ENCODE measurements at places on chromosomes 7 and 10.

- DNase-seq = no peak
Measured at GRCh38 chr10:119443441-119443840, 99.1 kb downstream of the RGS10 start.

GRCh38 chr10:100043344-100043743 lies 33.6 kb upstream of the DNMBP start:
- no peak for DNase-seq

DNA sequence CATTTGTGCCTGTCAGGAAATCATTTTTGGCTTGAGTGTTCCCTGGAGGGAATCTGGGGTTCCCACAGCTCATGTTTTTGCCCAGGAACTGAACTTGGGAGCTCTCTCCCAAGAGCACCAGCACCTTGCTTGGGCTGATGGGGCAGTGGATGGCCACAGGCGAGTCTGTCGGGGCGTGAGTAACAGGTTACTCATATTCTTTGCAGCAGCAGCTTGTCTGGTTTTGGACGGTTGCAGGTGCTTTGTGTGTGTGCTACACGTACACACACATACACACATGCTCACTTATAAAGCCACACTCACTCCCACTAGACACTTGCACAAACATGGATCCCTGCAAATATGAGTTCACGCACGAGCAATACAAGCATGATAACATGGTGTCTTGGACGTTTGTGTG lies 2.9 kb upstream of the PALD1 start:
- no peak for DNase-seq

- no peak for DNase-seq
Measured at GRCh38 chr10:29471544-29471859, 163.3 kb downstream of the SVIL start.

- DNase-seq = no peak
Measured at GRCh38 chr10:125056161-125057132, 103.9 kb downstream of the CTBP2 start.

DNA sequence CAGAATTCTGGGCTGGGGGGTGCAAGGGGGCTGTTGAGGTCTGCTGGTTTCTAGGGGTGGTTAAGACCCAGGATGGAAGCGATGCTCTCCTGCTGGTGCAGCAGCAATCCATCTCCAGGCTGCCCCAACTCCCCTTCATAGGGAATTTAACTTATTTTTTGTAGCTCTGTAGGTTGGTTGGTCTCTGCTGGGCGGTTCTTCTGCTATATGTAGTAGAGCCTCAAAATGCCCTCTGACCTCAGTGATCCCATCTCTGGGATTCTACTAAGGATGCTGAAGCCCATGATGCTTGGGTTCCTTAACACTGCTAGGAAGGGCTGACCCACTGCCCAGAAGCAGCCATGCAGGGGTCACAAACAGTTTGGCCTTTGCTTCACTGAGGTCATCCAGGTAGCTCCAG lies 49.2 kb downstream of the LRRC20 start:
- no peak for DNase-seq

- DNase-seq = peak; percentile 23
Measured at GRCh38 chr10:77832238-77832637, 94.3 kb downstream of the DLG5 start.

- peak; percentile 39 for DNase-seq
Measured at GRCh38 chr7:37083311-37084096, 359.2 kb upstream of the AOAH start.

GRCh38 chr7:133052826-133053225 lies 29.1 kb downstream of the CHCHD3 start:
- no peak for DNase-seq

DNA sequence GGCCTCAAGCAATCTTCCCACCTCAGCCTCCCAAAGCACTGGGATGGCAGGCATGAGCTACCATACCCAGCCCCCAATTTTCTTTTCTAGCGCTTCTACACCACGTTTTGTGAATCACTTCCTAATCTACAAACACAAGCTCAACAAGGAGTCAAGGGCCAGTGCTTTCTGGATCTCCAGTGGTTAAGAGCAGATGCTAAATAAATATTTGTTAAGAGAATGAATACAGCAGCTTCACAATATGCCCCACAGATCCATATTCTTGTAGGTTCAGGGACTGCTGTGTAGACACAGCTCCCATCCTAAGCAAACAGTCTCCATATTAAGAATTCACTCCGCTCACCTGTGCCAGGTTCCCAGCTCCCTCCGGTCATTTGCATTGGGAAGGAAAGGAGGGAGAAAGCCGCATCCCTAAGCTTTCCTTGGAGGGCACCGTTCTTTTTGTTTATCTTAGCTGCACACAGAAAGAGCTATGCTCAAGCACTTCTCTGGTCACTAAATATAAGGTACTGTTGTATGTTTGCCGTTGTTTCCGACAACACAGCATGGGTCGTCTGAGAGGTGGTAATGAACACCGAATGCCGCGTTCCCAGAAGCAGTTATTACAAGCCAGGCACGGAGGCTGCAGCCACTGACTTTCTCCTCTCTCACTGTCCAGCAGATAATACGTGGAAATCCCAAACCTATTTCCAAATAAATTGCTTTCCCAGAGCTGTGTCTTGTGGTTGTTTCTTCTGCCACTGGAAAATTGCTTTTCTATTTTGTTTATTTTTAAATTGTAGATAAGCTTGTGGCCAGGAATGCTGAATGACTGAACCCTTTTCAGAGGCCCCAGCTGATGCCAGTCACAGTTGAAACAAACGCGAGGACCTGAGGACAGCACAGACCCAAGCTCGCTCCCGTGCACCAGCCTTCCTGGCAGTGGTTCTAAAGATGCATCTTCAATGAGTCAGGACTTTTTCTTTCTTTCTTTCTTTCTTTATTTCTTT lies 217.1 kb downstream of the PRPF18 start:
- DNase-seq = no peak

DNA sequence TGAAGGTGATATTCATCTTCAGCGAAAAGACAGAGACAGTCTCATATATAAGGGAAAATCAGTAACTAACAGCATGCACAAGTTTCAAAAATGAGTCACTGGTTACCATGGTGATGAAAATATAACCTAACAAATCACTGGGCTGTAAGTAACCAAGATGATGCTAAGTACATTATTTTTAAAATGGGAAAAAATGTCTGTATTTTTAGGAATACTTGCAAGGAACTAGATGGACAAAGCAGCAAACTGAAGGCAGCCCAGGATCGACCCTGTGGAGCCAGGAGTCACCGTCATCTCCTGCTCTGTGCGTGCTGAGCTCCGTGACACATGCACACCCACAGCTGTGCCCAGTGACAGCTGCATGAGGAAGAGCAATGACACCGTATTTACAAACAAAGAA lies 137.3 kb downstream of the ELMO1 start:
- no peak for DNase-seq

GRCh38 chr7:140767418-140767817 lies 70.9 kb downstream of the NDUFB2 start:
- DNase-seq = no peak

DNA sequence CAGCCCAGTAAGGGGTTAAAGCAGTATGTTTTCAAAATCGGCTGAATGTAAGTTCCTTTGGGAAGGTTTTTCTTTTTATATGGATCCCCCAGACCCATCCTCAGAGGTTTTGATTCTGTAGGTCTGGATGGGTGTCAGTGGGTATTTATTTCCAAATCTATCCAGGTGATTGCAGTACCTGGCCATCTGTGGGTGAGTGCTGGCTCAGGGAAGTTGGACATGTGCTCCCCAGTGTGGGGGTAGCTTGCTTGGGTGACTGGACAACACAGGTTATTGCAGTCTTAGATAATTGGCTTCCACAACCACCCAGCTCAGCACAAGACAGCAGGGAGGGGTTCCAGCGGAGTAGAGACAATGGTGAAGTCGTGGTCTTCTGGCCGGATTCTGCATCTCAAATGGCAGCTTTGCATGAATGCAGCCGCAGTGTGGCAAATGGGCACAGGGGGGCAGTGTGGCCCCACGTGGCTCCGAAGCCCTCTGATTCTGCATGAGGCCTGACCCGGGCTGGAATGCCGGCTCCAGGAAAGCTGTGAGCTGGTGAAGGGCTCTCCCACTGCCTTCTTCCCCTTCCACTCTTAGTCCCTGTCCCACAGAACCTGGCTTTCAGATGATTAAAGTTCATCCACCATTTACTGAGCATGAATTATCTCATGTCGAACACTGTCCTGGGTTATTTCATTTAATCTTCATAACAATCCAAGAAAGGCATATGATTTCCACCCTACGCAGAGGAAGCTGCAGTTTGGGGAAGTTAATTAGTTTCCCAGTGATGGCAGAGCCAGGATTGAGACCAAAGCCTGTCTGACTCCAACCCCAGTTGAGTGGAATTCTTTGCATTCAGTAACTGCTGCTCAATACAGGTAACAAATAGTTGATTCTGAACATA lies 64.5 kb upstream of the SYPL1 start:
- DNase-seq = peak; percentile 82

- DNase-seq = peak; percentile 91
Measured at GRCh38 chr10:86756511-86757112, at the start of gene BMPR1A. TSS of gene BMPR1A (plus strand) at chr10:86756619. CDS start at chr10:86876019, 119,400 bp downstream.

- DNase-seq = no peak
Measured at GRCh38 chr7:139635526-139636302, 112.2 kb downstream of the CLEC2L start.

GRCh38 chr7:76403780-76404494 lies 5.6 kb downstream of the SSC4D start:
- DNase-seq = no peak

- no peak for DNase-seq
Measured at GRCh38 chr7:90320801-90321494, at the start of gene FAM237B. TSS of gene FAM237B (minus strand) at chr7:90321304. CDS start at chr7:90319748, 1,556 bp downstream.

GRCh38 chr7:113281223-113281622 lies 162.9 kb upstream of the SMIM30 start:
- no peak for DNase-seq

DNA sequence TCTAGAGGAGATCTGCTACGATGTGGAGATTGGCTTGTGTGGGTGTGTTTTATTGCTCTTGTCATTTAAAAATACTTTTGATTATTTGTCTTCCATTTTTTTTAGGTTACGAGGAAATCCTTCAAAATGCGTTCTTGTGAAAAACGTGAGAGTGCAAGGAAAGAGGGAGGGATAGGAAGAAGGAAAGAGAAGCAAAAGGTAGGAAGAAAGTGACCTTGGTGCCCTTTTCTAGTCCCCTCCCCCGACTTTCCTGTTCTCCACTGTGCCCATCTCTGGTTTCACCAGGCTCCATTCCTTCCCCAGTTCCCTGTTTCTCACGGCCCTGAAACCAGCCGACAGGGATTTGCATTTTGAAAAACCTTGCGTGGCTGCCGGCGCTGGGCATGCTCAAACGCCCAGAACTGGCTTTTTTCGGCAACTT lies 506 bp upstream of the GNAI1 start:
- no peak for DNase-seq

DNA sequence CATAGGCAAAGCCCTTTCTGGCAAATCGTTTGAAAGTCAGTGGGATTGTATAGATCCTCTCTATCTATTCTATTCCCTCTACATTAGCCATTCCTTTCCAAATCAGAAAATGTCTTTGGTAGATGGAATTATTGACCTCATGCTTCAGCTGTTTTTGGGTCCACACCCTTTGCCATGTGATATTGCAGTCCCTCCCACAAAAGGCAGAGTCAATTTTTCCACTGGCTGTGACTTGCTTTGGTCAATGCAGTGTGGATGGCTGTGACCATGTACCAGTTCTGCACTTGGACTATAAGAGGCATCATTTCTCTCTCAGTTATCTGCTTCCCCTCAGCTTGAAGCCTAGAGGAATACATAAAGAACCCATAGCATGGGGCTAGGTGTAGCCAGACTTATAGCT lies 332.9 kb downstream of the PTEN start:
- DNase-seq = no peak

DNA sequence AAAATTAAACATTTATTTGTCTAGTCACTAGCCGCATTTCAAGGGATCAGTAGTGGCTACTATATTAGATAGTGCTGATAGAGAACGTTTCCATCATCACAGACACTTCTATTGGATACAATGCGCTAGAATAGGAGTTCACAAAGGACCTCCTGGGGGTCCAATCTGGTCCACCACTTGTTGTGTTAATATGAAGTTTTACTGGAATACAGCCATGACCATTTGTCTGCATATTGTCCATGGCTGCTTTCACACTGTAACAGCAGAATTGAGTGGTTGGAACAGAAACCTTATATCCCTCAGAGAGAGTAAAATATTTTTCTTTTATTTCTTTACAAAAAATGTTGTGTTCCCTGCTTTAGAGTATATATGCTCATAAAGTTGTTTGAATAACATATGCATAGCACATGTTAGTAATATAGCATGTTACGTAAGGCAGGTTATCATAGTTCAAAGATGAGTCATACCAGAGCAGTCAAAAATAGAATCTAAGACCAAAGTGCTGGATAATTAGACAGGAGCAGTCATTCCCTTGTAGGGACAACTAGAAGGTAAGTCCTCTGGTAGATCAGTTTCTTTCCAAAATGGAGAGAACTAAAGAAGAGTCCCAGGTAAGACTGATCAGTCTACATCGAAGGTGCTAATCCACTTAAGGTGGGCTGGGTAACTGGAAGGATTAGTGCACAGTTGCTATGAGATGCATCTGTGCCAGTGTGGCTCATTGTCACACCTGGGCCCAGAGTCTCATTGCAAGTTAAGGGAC lies 14.9 kb downstream of the BZW2 start:
- no peak for DNase-seq

DNA sequence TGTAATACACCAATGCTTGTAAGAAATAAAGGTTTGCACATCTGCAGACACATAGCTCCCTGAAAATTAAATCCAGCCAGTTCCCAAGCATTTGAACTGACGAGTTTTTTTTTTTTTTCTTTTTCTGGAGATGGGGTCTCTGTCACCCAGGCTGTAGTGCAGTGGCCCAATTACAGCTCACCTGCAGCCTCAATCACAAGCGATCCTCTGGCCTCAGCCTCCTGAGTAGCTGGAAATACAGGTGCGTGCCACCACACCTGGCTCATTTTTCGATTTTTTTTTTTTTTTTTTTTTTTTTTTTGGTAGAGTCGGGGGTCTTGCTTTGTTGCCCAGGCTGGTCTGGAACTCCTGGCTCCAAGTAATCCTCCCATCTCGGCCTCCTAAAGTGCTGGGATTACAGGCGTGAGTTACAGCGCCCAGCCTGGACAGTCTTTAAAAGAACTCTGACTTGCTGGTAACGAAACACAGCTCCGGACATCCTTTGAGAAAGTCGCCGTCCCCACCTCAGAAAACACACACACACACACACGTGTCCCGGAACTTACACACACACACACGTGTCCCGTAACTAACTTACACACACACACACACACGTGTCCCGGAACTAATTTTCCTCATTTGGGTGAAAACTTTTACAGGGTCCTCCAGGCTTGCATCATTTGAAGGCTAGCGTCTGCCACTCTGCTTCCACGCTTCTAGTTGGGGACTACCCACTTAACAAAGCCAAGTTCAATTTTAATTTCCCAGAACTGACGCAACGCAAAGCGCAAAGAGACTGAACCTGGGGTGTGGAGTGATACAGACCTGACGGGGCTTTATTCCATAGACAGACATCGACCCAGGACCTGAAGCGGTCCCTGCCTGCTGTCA lies 18.6 kb downstream of the OCM2 start:
- no peak for DNase-seq

GRCh38 chr10:32943854-32944661 lies 14.0 kb downstream of the ITGB1 start:
- peak; percentile 24 for DNase-seq
